RCC 7860 (cell line): ENCODE measurements at places on chromosomes 3 and 15.

DNA sequence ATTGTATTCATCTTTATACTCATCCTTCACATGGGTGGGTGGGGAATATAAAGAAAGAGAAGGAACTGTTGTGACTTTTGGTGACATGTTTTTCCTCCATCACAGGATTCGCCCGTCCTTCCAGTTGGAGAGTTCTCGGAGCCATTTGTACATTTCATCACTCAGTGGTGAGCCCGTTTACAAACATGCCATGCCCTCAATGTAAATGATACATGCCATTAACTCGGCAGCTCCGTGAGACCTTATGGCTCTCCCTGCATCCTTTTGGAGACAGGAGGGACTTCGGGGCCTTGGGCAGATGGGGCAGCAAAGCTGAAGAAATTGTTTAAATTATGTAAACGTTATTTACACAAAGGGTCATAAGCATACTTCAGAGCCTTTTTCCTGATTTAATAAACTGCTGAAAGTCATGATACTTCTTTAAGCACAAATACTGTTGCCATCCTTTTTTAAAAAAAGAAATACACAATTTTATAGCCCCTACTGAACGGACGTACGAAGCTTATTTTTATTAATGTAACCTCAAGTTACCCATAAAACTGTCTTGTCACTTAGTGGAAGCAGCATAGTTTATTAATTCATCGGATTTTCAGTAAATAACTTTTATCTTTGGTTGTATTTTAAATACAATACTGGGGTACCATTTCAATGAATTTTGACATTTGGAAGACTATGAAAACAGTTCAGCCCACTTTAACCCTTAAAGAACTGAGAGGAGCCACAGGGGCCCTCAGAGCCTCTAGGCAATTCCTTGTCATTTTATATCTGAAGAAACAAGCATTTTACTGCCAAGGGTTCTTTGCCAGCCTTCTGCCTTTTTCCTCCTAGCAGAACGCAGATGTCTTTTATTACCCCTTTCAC lies 55.6 kb upstream of the SKOR1 start:
- no peak for DNase-seq

- DNase-seq, result no peak
Observed at GRCh38 chr3:134839990-134840389, 44.9 kb downstream of the EPHB1 start.

- no peak for DNase-seq
Observed at GRCh38 chr15:43934480-43934879, 107.7 kb downstream of the WDR76 start.

DNA sequence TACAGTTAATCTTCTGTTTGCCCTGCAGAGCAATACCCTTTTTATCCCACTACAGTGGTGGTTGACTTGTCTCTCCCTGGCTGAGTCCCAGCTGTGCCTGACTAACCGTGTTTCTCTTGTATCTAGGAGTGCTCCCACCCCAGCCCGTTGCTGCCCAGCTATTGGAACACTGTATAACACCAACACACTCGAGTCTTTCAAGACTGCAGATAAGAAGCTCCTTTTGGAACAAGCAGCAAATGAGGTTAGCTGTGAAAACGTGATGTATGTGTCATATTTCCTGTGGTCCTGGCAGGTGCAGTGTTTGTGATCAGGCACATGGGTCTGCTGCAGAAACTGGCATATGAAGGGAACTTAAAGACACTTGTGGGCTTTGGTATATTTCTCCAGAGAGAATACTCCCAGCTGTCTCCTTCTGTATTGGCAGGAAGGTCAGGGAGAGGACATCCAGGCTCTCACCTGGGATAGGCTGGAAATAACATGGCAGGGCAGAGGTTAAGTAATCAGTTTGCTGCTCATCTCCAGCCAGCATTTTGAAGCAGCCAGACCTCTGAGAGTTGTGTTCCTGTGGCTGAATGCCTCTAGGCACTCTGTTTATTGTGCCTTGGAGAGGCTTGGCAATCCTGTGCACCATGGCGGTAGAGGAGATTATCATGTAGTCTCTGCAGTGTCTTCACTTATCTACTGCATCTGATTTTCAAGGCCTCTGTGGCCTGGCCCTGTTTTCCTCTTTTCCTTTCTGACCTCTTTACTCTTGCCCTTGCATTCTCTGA lies 34.8 kb downstream of the ATG7 start:
- no peak for DNase-seq

DNA sequence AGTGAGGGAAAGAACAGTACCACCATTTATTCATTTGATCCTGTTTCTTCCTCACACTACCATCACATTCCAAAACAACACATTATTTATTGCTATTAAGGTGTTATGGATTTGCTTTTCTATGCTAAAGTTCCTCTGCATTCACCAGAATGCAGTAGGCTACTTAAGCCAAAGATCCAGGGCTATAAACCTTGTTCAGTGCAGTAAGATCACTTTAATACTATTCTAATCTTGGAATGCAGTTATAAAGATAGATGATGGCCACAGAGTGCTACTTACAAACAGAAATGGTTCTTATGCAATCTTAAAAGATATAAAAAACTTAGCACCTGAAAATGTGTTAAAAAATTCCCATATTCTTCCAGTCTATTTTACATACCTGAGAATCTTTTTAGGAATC lies 107.5 kb upstream of the TSPAN3 start:
- DNase-seq, result no peak

DNA sequence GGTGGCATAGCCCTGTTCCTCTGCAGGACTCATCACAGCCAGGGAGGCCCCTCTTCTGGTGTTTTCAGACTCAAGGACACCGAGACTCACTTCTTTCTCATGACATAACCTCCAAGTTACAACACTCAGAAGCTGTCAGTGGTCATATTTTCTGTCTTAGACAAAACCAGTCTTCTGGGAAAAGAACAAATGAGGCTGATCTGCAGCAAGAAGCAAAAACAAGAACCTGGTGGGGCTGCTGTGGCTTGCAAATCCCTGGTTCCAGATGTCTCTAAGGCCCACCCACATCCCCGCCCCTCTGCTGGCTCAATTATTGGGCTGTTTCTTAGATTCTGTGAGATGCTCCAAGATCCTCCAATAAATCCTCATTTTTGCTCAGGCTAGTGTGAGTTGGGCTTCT lies 16.6 kb upstream of the LOXL1 start:
- no peak for DNase-seq

DNA sequence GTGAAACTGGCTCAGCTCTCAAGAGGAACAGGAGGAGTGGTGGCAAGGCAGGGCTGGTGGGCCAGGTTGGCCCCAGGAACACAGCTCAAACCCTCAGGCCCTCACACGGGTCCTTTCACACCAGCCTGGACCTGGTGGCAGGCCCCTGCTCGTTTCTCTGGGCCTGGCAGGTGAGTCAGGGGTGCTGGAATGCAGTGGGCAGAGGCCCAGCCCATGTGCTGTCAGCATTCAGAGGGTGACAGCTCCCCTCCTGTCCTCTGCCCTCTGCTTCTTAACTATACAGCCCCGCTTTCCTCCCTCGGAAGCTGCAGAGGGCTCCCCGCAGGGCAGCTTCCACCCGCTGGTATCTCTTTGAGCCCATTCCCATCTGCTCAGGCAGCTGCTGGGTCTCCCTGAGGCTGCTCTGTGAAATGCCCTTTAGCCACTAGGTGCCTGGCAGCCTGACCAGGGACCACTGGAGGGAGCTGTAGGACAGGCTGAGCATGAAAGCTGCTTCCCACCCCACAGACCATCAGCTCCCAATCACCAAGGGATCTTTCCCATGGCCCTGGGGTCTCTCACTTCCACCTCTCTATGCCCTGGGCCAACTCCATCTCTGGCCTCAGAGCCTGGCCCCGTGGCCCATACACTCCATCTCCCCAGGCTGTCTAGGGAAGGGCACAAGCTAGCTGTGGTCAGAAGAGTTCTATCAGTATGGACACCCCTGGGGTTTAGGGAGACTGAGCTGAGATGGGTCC lies 24.8 kb downstream of the SHF start:
- DNase-seq, result peak; percentile 68

DNA sequence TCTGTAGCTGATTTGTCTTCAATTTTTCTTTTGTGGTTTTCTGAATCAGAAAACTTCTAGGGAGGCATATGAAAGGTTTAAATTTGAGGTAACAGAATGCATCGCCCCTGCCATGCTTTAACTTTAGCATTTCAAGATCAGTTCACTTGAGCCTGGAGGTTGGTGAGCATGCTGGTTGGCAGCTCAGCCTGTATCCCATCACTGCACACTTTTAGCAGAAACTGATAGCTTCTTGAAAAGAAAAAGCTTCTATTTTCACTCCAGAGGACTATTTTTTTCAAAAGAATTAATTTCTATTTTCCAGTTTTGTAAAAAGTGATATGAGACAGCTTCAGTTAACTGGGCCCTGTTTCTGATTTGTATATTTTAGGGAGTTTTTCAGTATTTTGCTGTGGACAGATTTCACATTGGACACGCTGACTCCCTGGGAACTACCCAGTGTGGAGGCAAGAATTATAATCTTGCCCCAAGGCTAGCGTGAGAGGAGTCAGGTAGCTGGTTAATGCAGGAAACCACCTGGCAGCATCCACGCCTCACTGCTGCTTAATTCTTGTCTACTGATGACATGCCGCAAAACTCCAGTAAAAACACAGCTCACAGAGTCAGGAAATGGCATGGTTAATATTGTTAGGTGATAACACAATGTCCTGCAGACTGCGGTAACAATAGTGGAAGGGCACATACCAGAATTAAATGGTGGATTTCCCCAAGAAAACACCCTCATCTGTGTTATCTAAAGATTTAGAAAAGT lies 71.4 kb downstream of the DUT start:
- no peak for DNase-seq

DNA sequence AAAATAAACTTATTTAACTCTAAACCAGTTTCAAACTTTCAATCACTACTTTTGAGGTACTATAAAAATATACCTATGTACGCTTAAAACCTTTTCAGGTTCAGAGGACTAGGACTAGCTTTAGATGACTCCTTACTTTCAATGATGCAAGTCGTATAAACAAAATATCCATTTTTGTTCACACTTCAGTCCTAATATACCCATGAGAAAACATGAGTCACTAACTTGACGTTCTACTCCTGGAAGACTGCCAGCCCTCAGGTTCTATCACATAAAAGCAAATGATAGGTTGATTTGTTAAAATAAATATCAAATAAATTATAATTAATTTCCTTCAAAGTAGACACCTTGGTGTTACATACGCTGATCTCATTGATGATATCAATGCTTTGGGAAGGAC lies 10.6 kb upstream of the P3H2 start:
- DNase-seq, result peak; percentile 41

GRCh38 chr15:90497912-90498311 lies 31.8 kb upstream of the CRTC3 start:
- no peak for DNase-seq

DNA sequence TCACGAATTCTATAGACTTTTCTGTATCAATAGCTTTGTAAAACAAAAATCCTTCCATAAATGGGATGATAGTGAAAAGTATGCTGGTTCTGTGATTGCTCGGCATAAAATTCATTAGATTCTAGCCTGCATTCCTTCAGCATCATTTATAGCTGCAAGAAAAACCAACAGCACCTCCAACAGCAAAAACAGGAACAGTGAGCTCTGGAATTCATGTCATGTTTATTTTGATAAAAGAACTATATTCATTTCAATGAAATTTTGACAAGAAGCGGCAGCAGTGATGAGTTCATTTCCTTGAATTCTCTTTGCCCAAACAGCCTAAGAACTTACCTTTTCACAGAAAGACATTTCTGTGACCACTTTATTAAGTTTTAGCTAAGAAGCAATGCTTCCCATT lies 515.2 kb upstream of the CCDC54 start:
- no peak for DNase-seq

DNA sequence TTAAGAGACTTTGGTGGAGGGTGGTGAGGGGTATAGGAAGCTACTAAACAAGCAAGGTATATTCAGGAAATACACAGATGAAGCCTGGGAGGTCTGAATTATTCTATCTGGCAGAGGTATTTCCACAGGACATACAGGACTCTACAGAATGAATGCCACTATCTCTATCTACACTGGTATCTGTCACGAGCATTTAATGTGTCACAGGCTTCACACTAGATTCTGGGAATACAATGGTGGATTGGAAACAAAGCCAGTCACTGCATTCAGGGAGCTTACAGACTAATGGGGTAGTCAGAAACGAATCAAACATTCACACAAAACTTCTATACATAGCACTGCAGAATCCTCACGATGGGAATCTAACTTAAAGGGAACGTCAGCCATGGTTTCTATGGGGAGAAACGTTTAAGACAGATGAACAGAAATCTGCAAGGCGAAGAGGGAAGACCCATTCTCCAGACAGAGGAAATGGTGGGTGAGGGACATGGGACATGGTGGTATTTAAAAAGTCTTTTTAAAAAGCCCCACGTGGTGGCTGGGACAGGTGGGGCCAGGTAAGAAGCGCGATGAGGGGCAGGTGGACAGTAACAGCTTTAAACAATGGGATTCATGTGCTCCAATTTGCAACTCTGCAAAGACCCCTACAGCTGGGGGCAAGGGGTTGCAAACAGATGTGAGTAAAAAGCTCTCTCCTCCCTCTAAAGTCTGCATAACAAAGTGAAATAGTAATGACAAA lies 16.5 kb downstream of the LRIG1 start:
- DNase-seq, result no peak

- no peak for DNase-seq
Observed at GRCh38 chr3:117695321-117695720, 985.7 kb downstream of the TUSC7 start.

- no peak for DNase-seq
Observed at GRCh38 chr15:70093481-70094319, 4.0 kb downstream of the TLE3 start.

DNA sequence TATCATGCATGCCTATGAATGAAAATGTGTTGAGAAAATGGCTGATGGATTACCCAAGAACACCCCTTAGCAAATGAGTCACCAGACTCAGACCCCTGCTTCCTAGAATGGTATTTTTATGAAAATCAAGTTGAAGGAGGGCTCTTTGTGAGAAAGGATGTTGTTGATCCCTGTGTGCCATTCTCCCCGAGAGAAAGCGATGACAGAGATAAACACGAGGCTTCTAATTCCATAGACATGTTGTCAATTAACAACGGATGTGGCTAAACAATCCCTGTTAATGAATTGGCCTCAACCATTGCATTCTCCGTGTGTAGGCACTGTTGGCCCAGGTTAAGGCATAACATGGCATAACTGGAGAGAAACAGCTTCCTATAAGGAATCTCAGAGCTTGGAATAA lies 5.8 kb upstream of the OXTR start:
- no peak for DNase-seq

GRCh38 chr3:184610245-184610871 lies 48.8 kb downstream of the EPHB3 start:
- no peak for DNase-seq

DNA sequence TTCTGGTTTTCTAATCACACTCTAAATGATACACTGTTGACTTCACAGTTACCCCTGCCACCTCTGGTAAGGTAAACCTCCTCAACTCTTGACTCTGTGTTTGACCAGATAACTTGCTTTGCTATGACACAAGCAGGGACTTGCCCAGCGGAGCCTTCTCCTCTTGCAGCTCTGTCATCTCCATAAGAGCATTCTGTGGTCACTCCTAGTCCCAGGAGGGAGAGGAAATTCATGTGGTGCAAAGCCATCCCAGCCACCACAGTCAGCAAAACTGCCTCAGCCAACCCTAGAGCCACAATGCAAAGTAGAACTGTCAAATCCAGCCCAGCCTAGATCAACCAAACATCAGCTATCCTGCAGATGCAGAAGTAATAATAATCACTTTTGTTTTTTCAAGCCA lies 144.7 kb upstream of the GADL1 start:
- DNase-seq, result peak; percentile 71
